ENCODE measurements at places on chromosomes 5 and 9. TPM values are rescaled to one million over a fixed set of nuclear protein-coding genes. Genes with fewer than 3 reads are reported as not detected.

The LNPEP gene
- 27.5 TPM for total RNA-seq

The FOXD4L5 gene
- under 0.01 TPM for total RNA-seq

The IL9 gene
- not detected for total RNA-seq

The TLR4 gene
- 172 TPM for total RNA-seq

The COL15A1 gene
- total RNA-seq, result 2.8 TPM

The FPGS gene
- 60.3 TPM for total RNA-seq

The YIPF5 gene
- 62.2 TPM for total RNA-seq

The GFM2 gene
- total RNA-seq, result 29.4 TPM

The SLC27A4 gene
- 19.9 TPM for total RNA-seq

The LHFPL2 gene
- total RNA-seq, result 39.6 TPM

The CDH6 gene
- total RNA-seq, result not detected

The OBP2B gene
- not detected for total RNA-seq

The CDO1 gene
- total RNA-seq, result 1.6 TPM

The C6 gene
- not detected for total RNA-seq

The APBA1 gene
- total RNA-seq, result 7.1 TPM

The CDC14B gene
- total RNA-seq, result 8.7 TPM

The SPATA6L gene
- total RNA-seq, result 3.3 TPM

The C5orf52 gene
- total RNA-seq, result not detected

The LRRC26 gene
- total RNA-seq, result not detected

The OXCT1 gene
- 23.4 TPM for total RNA-seq

The TMOD1 gene
- total RNA-seq, result 1.7 TPM

The FRRS1L gene
- total RNA-seq, result under 0.01 TPM

The ADAMTS12 gene
- total RNA-seq, result 1.2 TPM

The HTR4 gene
- not detected for total RNA-seq

The C9orf152 gene
- total RNA-seq, result not detected

The CTNND2 gene
- total RNA-seq, result not detected

The ASPN gene
- total RNA-seq, result not detected

The TAF1L gene
- under 0.01 TPM for total RNA-seq

The HTR1A gene
- not detected for total RNA-seq

The GABRA1 gene
- not detected for total RNA-seq

The OR1J2 gene
- not detected for total RNA-seq

The HMMR gene
- total RNA-seq, result 5.7 TPM

The FCN2 gene
- not detected for total RNA-seq

The F2RL2 gene
- 0.25 TPM for total RNA-seq

The EGFLAM gene
- total RNA-seq, result 0.13 TPM

The LHX2 gene
- total RNA-seq, result not detected

The TGFBI gene
- 2.4 TPM for total RNA-seq

The UBTD2 gene
- 18.3 TPM for total RNA-seq

The BICD2 gene
- 46.5 TPM for total RNA-seq

The PCDHB4 gene
- total RNA-seq, result under 0.01 TPM

The IARS1 gene
- 122 TPM for total RNA-seq

The TLX3 gene
- not detected for total RNA-seq

The ANP32B gene
- 5.8 TPM for total RNA-seq

The HMGCS1 gene
- total RNA-seq, result 73.2 TPM

The KIF24 gene
- 1.6 TPM for total RNA-seq

The PDE8B gene
- total RNA-seq, result under 0.01 TPM

The IFNA21 gene
- not detected for total RNA-seq

The TEX48 gene
- total RNA-seq, result not detected

The NXNL2 gene
- total RNA-seq, result 0.13 TPM

The GARIN3 gene
- total RNA-seq, result not detected

The MAPK9 gene
- 16.6 TPM for total RNA-seq

The SPINK7 gene
- total RNA-seq, result not detected

The SPINK13 gene
- not detected for total RNA-seq

Measured in dermis microvascular lymphatic vessel endothelial cell (primary cell).